Thyroid gland (tissue), 4 donors: ENCODE measurements at places on chromosomes 6 and 20.

DNA sequence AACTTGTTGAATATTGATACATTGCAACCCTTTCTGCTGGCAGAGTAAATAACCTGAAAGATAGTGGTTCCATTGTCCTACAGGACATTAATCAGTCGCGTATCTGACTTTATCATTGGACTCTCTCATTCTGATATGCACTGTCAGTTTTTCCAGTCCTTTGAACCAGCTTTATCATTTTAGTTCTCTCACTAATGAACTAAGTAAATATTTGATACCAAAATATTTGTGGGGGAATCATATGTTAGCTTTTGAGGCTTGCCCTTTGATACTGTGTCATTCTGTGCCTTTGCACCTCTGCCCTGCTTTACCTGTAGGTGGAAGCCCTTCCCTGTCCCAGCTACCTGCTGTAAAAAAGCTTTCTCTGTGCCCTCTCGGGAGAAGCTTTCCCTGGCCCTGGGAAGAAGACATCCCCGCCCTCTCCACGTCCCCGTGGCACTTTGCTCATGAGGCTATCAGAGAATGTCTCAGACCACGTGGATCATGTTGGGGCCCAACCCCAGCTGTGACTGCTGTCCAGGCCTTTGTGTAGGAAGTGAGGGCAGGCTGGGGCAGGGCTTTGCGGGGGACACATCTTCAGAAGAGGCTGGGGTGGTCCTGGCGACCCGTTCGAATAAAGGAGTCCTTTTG lies 117.8 kb upstream of the NXT1 start:
- DNase-seq: no peak

GRCh38 chr20:23138226-23138625 lies 52.1 kb upstream of the CD93 start:
- DNase-seq: no peak

DNA sequence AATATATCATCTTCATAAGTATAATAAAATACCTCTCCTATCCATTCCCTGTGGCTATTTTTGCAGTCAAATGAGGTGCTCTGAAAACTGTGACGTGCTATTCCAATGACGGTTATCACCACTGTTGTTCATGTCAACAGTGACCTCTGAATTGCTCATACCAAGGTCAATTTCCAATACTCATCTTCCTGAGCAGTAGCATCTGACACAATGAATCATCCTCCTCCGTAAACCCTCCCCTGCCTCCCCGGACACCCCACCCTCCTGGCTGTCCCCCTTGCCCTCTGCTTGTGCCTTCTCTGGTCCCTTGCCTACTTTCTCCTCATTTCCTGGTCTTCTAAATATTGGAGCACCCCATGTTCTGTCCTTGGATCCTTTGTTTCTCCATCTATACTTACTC lies 77.7 kb upstream of the SLC22A23 start:
- DNase-seq: no peak

- DNase-seq: no peak
Measured at GRCh38 chr6:136181861-136182260, 68.2 kb downstream of the MTFR2 start.

- DNase-seq: peak; percentile 10
Measured at GRCh38 chr6:160733050-160733646, 31.1 kb downstream of the PLG start.

DNA sequence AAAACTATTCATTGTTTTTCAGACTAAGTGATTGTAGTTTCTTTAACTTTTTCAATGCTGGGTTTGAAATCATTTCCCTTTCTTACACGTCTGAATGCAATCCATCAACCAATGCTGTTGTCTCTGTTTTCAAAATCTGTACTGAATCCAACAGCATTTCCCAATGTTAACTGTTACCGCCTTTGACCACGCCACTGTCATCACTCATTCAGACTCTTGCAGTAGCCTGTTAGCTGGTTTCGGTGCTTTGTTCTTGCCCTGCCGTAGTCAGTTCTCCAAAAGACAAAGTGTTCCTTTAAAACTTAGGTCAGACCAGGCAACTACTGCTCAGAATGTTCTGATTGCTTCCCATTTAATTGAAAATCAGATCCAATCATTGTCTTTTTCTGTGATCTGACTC lies 131.3 kb downstream of the PLCB4 start:
- no peak for DNase-seq

GRCh38 chr6:134729561-134729960 lies 220.3 kb downstream of the ALDH8A1 start:
- no peak for DNase-seq

DNA sequence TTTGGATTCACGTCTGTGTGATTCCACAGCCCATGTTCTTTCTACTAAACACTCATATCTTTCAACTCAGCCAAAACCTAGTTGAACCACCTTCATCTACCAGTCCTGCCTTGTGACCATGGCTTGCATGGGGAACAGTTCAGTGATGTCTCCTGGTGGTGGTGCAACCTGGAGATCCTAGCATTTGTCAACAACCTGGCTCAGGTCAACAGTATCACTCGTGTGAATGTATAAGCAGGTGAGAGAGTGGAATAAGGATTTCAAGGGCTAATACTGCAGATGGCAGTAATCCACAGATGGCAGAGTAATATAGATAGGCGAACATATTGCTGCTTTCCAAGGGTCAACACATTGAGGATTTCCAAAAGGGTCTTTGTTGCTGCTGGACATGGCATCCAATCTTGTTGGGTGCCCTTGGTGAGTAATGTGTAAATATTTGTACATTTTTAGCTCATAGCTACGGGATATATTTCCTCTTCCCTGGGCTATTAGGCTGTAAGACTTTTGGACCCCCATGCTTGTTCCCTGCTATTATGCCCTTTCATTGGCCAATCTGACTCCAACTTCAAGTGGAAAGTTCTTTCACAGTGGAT lies 13.4 kb downstream of the PBOV1 start:
- no peak for DNase-seq

DNA sequence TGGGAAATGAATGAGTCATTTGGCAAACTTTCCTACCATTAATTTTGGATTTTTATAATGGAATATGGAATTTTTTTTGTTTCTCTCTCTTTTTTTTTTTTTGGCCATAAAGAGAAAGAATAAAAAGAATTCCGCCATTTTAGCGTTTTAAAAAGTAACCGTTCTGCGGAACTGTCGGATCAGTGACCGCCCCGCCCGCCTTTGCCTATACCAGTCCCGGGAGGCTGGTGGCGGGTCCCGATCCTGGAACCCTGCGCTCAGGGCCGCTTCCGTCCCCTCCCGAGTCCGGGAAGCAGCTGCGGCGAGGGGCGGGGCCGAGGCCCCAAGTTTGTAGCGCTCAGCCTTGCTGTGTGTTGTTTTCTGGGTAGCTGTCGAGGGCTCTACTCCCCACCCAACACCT lies 609 bp downstream of the L3MBTL1 start:
- peak; percentile 6 for DNase-seq

DNA sequence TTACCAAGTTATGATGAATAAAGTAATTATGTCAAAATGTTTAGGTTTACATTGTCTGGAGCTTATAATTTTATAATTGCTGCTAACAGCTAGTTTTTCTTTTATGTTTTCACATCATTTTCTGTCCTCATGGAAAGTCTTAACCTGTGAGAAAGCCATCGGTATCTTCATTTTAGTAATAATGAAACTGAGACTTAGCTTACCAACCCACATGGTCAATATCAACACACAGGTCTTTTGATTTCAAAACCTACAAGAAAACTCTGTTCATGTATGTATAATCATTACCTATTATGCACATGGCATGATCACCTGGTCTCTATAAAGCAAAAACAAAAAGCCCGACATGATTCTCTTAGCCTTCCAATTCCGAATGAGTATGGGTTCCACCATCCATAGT lies 61.9 kb downstream of the KCNQ5 start:
- no peak for DNase-seq

DNA sequence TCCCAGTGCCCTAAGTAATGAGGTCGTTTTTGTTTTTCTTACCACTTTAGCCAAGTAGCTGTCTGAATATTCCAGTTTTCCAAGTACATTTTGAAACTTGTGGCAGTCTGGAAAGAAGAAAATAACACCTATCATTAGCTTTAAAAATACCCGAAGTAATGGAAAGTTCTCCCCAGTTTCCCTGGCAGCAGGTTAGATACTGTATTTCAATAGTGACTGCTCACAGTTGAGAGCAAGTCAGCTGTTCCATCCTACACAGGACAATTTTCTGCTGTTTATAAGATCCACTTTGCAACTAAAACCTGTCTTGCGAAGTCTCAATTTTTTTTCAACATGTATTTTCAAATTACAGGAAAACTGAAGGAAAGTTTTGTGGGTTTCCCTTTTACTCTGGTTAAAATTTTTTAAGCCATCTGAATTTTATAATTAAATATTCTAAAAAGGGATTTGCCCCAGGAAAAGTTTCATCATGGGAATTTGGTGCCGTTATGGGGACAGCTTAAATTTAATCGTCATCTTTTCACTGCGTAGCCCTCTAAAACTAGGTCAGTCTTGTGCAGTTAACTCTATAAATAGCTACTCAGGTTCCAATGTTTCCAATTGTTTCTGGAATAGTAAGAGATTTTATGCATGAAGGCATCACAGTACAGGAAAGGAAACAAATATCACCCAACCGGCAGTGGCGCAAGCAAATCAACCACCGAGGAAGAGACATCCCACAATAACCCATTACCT lies 96.9 kb downstream of the MBOAT1 start:
- peak; percentile 12 for DNase-seq
